Parietal lobe (tissue), 2 donors: ENCODE measurements at places on chromosomes 5 and 9. TPM values are rescaled to one million over a fixed set of nuclear protein-coding genes. Genes with fewer than 3 reads are reported as not detected.

The SLC6A3 gene
- total RNA-seq, result not detected

The GCNT4 gene
- 0.94 TPM for total RNA-seq

The EPB41L4B gene
- 3.4 TPM for total RNA-seq

The TSPAN17 gene
- total RNA-seq, result 25.4 TPM

The INSYN2B gene
- total RNA-seq, result 2.2 TPM

The CD74 gene
- total RNA-seq, result 2.2 TPM

The MLANA gene
- total RNA-seq, result not detected

The ENHO gene
- total RNA-seq, result 27.5 TPM

The ELOVL7 gene
- 4.1 TPM for total RNA-seq

The PCDHGB6 gene
- 35.4 TPM for total RNA-seq

The CRAT gene
- 22.8 TPM for total RNA-seq

The NEUROG1 gene
- total RNA-seq, result 1.6 TPM

The FLT4 gene
- 3.1 TPM for total RNA-seq

The EMB gene
- total RNA-seq, result 3.1 TPM

The PCDHGA8 gene
- total RNA-seq, result 30.0 TPM

The ASPN gene
- total RNA-seq, result 1.3 TPM

The BSPRY gene
- not detected for total RNA-seq

The CSF1R gene
- total RNA-seq, result 8.8 TPM

The SNAPC4 gene
- 12.2 TPM for total RNA-seq

The TXNDC8 gene
- total RNA-seq, result not detected

The MARVELD2 gene
- total RNA-seq, result 0.94 TPM

The TAS2R1 gene
- 0.31 TPM for total RNA-seq

The PTCD2 gene
- 12.2 TPM for total RNA-seq

The GBA2 gene
- 92.0 TPM for total RNA-seq

The IRX4 gene
- total RNA-seq, result not detected

The F2RL2 gene
- total RNA-seq, result 0.31 TPM
